ENCODE measurements at places on chromosomes 3 and 15. TPM values are rescaled to one million over a fixed set of nuclear protein-coding genes. Genes with fewer than 3 reads are reported as not detected.

GRCh38 chr3:127044996-127045395 is 62.1 kb downstream of the PLXNA1 start:
- H3K27ac ChIP-seq: no peak overlapping the region
- DNase-seq: no peak
- H3K4me1 ChIP-seq: no peaks in the 10 kb centered on the region
- no peaks in the 10 kb centered on the region for H3K36me3 ChIP-seq
- H3K27me3 ChIP-seq: no peaks in the 10 kb centered on the region

- H3K4me3 ChIP-seq: no peak overlapping the region
- H3K27me3 ChIP-seq: no peaks in the 10 kb centered on the region
- DNase-seq: no peak
Measured at GRCh38 chr3:119588112-119588511, 8.8 kb downstream of the ADPRH start.

DNA sequence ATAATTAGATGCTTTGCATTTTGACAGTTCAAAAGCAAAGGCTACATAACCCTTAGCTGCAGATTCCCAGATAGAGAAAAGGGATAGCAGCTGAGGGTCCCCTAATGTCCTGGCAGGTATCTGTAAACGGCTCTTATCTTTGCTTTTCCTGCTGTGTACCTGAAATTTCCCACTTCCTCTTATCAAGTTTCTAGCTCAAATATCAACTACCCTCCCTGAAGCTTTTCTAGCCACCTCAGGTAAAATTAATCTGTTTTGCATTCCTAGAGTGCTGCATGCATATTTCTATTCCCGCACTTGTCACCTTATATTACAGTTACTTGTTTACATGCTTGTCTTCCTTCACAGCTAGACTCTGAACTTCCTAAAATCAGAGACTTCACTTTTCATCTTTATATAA is 55.6 kb upstream of the STXBP5L start:
- no peak overlapping the region for H3K4me3 ChIP-seq
- H3K4me1 ChIP-seq: no peaks in the 10 kb centered on the region
- no peak overlapping the region for H3K27ac ChIP-seq
- DNase-seq: no peak
- peaks cover 11% of the 10 kb centered on the region for H3K27me3 ChIP-seq

- no peak for DNase-seq
Measured at GRCh38 chr3:45552031-45552793, 42.3 kb upstream of the LIMD1 start.

- no peak for DNase-seq
- H3K36me3 ChIP-seq: no peaks in the 10 kb centered on the region
- H3K4me1 ChIP-seq: peaks cover 7% of the 10 kb centered on the region
- no peak overlapping the region for H3K4me3 ChIP-seq
- H3K27me3 ChIP-seq: no peaks in the 10 kb centered on the region
- H3K27ac ChIP-seq: no peak overlapping the region
Measured at GRCh38 chr3:116265976-116266584, 179.2 kb downstream of the LSAMP start.

UPK1B gene
- total RNA-seq: not detected
